Activated CD8-positive, alpha-beta T cell treated with anti-CD3 and anti-CD28 coated beads for 36 hours (primary cell): ENCODE measurements at places on chromosomes 16 and 17. TPM values are rescaled to one million over a fixed set of nuclear protein-coding genes. Genes with fewer than 3 reads are reported as not detected.

ATXN2L gene
- 322 TPM for total RNA-seq

CTRB2 gene
- total RNA-seq = not detected

DNAH3 gene
- 0.02 TPM for total RNA-seq

ATP2A1 gene
- total RNA-seq = 2.5 TPM

DBNDD1 gene
- total RNA-seq = 0.52 TPM

RAB26 gene
- total RNA-seq = 0.34 TPM

SUMO2 gene
- 525 TPM for total RNA-seq

BAHCC1 gene
- total RNA-seq = 0.40 TPM

KLHL10 gene
- not detected for total RNA-seq

SHISA6 gene
- total RNA-seq = not detected

ZMYND15 gene
- not detected for total RNA-seq

ZP2 gene
- not detected for total RNA-seq

ADAM11 gene
- total RNA-seq = 0.07 TPM

CA5A gene
- total RNA-seq = not detected

PRAC1 gene
- not detected for total RNA-seq

PRCD gene
- not detected for total RNA-seq

FBXL16 gene
- 8.0 TPM for total RNA-seq

PPM1E gene
- 0.07 TPM for total RNA-seq

SOST gene
- total RNA-seq = not detected

SGSM2 gene
- 37.7 TPM for total RNA-seq

TLCD2 gene
- total RNA-seq = 0.09 TPM

SPAG9 gene
- 59.8 TPM for total RNA-seq

TNK1 gene
- total RNA-seq = 6.9 TPM
